ENCODE measurements at places on chromosomes 7 and 10.

DNA sequence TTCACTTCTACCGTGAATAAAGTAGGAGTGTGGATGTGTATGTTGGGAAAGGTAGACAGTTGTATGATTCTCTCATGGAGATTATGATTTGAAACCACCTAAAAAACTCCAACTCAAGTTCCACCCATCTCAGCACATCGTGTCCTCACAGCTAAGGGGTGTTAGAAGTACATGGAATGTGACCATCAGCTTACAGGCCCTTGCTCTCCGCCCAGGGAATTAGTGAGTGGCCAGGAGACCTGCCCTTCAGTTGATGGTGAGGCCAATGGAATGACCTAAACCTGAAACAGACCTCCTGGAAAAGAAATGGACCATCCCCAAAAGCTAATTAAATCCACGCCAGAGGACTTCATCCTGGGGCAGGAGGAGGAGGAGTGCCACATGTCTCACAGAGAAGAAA is 2.1 kb upstream of the WNT2 start:
- DNase-seq: no peak

DNA sequence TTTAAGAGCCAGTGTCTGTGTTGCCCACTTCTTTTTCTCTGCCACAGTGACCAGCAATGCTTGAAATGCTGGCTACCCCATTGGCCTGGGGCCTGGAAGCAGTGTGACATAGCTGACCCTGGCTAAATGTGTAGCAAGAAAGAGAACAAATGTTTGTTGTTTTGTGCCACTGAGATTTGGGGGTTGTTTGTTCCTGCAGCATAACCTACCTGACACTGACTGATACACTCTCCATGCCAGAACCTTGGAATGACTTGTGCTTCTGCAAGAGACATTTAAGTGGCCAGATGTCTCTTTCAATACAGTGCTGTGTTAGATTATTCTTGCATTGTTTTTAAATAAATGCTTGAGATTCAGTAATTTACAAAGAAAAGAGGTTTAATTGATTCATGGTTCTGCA is 411.5 kb downstream of the TYW1 start:
- no peak for DNase-seq

DNA sequence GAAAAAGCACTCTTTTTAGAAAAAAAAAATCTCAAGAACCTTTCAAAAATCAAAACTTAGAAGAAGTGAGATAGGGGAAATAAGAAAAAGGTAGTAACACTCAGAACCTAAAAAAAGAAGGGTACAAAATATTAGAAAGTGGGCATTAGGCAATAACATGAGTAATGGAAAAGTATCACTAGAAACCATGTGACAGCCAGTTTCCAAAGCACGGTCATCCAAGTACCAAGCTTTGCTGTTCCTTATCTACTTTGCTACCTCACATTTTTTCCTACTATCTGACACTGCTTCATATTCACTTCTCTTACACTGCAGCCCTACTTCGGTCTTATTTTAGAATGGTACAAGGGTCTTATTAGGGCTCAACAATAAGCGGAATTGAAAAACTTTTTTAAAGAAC is 30.3 kb downstream of the IMMP2L start:
- no peak for DNase-seq

DNA sequence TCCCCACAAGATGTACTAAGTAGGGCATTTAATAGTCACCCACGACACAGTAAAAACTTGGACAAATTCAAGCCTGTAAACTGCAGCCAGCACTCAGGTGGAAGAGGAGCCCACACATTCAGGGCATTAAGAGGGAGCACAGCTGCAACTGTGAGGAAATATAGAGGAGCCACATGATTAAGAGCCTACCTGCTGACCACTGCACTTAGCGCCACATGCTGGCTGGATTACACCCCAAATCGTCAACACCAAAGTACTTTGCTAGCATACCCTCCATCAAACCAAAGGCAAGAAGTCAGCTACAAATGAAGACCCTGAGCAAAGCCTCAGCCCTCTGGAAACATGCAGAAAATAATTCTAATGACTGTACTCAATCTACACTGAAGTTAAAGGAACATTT is 322.3 kb upstream of the PLXDC2 start:
- no peak for DNase-seq

DNA sequence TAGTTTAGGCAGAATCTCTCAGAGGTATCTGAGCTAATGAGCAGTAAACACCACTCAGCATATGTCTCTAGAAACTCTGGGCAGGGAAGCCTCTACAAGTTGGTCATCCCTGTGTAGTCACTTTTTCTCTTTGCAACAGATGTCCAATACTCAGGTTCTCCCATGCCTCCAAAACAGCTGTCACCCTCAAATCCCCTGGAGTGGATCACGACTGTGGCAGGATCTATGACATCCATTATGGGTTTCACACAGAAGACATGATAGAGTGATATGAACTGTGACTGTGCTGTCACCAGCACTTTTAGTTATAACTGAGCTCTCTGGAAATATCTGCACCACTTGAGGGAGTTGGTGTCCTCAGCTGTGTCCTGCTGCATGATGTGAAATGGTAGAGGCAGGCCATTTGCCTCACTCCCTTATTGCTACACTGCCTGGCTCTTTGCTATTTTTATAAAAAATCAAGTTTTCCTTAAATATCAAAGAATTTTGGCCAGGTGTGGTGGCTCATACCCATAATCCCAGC is 24.1 kb upstream of the ZNRF2 start:
- no peak for DNase-seq

DNA sequence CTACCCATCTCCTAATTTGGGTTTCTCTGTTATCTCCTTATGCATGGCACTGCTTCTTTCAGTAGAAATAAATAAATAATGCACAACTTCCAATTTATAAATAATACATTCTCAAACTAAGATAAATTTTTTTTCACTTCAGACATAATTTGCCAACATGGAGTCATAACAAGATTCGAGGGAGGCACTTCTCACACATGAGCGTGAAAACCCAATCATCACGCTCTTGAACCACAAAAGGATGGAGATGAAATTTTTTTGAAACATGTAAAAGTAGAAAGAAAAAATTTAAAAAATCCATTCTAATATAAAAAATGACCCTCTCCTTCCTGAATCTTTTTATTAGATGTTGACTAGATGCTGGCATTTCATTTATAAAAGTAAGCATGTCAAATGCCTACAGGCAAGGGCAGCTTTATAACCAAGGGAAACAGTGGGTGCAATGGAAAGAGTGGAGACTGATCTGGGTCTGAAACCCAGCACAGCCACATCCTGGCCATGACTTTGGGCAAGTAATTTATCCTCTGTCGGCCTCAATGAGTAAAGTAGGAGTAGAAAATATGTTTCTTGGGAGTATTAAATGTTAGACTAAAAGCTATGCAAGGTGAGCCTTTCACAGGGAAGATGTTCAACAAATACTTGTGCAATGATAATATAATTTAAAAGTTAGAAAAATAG is 185.0 kb downstream of the STK31 start:
- DNase-seq: no peak

- no peak for DNase-seq
Measured at GRCh38 chr10:124065382-124066125, 27.8 kb downstream of the CHST15 start.

GRCh38 chr7:150867605-150868004 is 15.3 kb downstream of the AOC1 start:
- no peak for DNase-seq

- DNase-seq: no peak
Measured at GRCh38 chr7:132604121-132604520, 27.9 kb upstream of the PLXNA4 start.

DNA sequence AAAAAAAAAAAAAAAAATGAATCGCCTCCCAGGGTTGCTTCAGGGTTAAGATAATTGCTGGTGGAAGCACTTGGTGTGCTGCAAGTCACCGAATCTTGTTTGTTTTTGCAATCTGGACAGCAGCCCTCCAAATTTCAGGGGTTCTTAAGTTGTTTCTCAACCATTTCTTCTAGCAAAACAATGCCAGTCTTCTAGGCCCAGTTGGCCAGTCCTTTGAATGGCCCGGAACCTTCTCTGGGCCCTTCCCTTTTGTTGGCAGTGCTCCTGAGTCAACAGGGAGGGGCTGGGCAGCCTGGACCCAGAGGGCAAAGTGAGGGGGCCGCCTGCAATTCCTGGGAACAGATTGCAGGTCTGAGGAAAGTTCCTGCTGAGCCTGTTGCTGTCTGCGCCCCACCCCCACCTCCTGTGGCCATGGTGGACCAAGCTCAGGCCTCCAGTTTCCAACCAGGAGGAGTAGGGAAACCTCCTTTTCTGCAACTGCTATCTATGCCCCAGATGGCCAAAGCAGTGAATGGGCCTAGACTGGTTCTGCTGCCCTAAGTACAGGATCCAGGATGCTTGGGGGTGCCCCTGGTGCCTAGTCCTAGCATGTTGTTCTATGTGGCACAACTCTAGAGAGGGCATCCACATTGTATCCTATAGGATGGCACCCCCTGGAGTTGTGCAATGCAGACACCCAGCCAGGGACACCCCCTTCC is 31.4 kb upstream of the PDCD4 start:
- no peak for DNase-seq

DNA sequence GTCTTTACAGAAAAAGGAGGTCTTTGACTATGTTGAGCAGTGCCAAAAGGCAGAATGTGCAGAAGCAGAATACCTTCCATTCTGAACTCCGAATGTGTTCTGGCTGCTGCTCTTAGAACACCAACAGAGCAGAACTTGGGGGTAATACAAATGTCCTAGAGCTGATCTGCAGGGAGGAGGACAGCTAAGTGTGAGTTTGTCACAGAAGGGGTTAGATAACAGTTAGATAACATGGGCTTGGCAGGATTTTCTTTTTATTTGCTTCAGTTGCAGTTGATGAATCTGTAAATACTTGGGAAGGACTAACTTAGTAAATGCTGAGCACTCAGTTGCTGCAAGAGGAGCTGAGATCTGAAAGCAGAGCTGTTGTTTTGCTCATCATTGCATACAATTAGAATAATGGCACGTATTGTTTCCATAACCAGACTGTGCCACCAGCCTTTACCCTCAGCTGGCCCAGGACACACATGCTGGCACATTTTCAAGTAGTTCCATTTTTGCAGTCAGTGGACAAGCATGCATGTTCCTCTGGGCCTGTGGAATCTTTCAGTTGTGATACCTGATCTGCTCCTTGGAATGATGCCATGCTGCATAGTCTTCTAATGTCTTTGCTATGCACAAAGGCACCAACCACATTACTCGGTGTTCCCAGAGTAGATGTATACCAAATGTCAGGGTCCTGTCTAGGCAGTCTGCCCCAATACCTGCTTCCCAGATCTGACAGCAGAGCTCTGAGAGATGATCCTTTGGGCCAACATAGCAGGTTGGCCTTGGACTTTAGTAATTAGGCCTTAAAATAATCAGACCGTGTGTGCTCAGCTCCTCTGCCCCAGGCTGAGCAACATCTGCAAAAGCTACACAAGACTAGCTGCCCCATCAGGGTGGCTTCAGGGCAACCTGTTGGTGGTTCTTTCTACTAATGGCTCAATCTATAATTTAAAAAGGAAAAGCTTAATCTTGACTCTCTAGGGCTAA is 55.7 kb downstream of the GSDME start:
- no peak for DNase-seq

GRCh38 chr10:69661414-69662172 is 31.5 kb downstream of the FAM241B start:
- DNase-seq: no peak

DNA sequence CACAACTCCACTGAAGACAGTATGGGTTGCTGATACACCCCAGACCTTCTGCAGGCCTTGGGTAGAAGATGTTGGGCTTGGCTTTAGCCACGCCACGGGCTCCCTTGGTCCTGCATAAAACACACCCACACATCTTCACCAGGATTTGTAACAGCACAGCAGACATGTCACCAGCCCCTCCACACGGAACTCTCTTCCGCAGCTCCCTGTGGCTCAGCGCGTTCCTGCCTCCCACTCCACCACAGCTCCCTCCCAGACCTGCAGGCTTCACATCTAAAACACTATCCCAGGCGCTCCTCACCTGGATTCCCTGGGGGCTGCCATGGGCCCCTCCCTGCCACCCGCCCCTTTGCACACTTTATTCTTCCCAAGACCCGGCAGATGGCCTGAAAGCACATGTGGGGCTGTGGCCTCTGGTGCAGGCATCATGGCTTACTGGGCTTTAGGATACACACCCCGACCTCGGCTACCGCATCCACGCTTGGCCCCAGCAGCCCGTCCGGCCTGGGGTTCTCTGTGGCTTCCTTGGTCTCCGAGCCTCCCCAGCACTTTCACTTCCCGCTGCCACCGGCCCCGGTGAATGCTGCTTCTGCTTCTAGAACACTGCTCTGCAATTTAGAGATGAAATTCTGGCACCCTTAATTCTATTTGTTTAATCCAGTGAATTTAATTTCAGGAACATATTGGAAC is 432.9 kb downstream of the DNAJB6 start:
- DNase-seq: no peak

- DNase-seq: no peak
Measured at GRCh38 chr7:98228801-98229200, 17.6 kb downstream of the BHLHA15 start.

GRCh38 chr7:50614721-50615518 is 49.7 kb upstream of the DDC start:
- DNase-seq: no peak

DNA sequence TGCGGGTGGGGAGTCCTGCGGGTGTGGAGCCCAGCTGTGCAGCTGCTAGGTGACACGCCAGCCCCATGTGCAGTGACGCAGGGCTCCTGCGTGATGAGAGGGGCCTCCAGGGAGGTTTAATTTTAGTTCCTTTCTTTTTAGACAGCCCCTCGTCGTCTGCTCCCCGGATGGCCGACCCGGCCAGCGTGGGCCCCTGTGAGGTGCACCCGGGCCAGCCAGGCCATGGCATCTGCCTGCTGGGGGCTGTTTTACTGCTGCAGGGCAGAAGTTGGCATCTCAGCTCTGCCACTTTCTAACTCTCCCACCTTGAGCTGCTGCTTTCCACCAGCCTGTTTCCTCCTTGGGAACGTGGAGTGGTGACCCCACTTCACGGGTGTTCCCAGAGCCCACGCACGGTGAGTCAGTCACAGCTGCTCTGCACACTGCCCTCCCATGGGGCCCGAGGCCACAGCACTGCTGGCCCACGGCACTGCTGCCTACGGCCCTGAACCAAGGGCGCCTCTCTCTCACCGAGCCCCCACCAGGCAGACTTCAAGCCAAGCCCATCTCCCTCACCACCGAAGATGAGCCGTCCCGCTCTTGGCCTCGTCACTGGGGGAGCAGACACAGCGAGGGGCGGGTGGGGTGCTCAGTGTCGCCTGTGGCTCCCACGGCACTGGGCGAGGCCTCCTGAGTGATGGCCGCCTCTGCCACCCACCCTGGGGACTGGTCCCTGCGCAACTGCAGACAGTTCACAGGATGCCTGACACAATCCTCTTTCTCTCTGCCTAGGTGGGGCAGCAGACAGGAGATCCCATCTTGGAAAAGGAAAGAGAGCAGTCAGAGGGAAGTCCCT is 21.3 kb downstream of the CYP2W1 start:
- DNase-seq: no peak

DNA sequence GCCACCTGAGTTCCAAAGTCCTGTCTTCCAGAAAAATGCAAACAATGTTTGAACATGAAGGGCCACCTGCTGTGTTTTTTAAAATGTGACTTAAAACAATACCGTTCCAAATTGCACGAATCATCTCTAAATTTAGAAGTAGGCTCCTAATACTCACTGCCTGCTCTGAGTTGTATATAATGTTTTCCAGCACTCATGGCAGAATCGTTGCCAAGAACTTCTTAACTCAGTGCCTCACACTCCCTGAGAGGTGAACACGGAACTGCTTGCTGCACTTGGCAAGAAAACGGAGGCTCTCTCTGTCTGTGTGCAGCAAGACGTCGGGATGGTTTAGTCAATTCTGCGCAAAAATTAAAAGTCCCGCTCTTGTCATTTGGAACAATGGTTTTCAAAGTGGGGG is 757.3 kb upstream of the AUTS2 start:
- DNase-seq: no peak

GRCh38 chr7:151732834-151733592 is 143.9 kb downstream of the PRKAG2 start:
- no peak for DNase-seq

- no peak for DNase-seq
Measured at GRCh38 chr7:9498303-9498702, 1064.9 kb downstream of the NXPH1 start.

Data from stimulated activated CD8-positive, alpha-beta memory T cell treated with anti-CD3 and anti-CD28 coated beads, Interleukin-7, amount 100 ng/mL, for 24 hours (primary cell).